ENCODE measurements at places on chromosomes 2 and 18.

DNA sequence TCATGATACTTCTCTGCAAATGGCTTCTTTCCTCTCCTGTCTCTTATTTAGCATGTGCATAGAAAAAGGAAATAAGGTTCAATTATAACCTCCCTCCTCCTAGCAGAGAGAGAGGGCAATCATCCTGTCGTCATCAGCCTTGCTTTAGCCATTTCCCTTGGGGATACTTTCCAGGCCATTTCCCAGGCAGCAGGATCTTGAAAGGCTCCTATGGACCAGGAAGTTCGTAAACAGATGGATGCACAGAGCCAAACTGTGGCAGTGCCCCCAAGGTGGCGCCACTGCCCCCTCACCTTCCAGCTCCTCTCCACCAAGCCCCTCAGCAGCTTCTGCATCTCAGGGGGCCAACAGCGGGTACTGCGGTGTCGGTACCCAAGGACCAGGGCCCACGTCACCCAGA is 157.4 kb downstream of the DTNA start:
- no peak for DNase-seq

DNA sequence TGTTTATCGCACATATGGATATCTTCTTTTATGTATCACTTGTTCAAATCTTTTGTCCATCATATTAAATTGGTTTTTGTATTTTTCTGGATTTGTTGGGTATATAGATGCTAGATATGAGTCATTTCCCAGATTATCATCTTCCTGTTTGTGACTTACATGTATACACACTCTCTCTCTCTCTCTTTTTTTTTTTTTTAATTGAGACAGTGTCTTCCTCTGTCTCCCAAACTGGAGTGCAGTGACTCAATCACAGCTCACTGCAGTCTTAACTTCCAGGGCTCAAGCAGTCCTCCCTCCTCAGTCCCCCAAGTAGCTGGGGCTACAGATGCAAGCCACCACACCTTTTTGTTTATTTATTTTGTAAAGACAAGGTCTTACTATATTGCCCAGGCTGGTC is 43.8 kb downstream of the XIRP2 start:
- no peak for DNase-seq

DNA sequence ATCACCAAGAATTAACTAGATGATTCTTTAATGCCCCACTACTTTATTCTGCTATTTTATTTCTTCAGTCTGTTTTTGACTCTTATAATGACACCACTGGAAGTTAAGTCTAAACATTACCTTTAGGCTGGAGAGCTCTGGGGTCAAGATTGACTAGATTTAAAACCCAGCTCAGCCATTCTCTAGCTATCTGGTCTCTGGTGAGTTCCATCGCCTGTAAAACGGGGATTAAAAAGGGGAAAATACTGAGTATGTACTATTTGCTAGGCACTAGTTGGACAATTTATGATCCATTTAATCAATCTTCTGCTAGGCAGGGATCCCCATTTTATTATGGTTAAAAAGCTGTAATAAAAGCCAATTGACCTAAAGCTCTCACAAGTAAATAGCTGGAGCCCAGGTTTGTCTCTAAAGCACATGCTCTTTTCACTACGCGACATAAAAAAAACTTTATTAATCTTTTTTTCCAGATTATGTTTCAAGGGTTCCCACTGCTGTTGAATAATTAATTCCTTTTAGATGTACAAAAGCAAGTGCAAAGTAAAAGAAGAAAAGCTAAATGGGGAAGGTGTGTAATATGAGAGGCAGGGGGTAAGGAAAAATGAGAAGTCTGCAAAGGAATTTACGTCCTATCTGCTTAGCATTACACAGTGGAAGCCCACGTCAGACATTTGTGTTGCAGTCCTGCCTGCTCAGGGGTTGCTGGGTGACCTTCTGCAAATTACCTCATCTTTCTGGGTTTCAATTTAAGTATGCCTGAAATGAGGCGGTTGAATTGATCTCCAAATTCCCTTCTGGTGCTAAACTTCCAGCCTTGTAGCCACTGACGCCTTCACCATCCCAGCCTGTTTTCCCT is 918 bp upstream of the NABP1 start:
- no peak for DNase-seq

- no peak for DNase-seq
Measured at GRCh38 chr2:214126135-214126534, 284.7 kb upstream of the VWC2L start.

DNA sequence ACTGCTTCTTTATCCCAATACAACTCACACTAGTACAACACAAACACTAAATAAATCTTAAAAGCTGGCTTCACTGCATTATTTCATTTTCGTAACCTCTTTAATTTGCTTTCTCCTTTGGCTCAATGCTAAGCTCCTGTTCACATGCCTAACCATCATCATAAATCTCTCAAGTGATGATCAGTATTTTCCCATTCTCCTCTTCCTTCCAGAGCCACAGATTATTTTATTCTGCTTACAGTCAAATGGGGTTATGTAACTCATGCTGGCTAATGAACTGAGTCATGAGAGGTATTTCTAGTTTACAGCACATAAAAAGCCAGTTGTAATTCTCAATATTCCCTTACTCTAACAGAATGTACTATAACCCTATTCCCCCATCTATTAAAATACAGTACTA is 350.4 kb upstream of the ZC3H15 start:
- DNase-seq = no peak

GRCh38 chr18:22044474-22045220 is 124.7 kb upstream of the GATA6 start:
- no peak for DNase-seq

DNA sequence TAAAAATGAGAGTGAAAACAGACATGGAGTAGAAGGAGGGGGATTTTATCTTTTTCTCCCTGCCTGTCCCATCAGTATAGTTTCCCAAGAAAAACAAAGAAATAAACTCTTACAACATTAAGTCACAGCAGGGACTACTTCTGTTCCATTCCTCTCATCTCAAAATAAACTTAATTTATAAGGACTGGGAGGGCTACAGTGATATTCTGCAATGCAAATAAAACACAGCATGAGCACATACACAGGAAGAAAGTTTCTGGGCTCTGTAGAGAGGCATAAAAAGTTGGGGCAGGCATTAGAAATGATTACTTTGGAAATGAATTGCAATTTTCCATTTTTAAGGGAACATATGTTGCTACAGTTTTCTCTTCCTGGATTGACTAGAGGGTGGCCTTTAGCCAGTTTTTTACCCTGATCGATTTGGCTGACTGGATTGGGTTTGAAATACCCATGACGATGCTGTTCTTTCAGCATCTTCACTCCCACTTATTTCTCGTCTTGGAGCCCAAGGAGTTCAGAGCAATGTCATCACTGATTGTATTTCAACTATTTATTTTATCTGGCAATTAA is 157.1 kb downstream of the ACTR3 start:
- no peak for DNase-seq

- no peak for DNase-seq
Measured at GRCh38 chr2:3035385-3036050, 342.1 kb downstream of the EIPR1 start.

- no peak for DNase-seq
Measured at GRCh38 chr18:41532344-41533086, 422.5 kb upstream of the PIK3C3 start.

- no peak for DNase-seq
Measured at GRCh38 chr2:147543056-147543455, 301.8 kb upstream of the ACVR2A start.

DNA sequence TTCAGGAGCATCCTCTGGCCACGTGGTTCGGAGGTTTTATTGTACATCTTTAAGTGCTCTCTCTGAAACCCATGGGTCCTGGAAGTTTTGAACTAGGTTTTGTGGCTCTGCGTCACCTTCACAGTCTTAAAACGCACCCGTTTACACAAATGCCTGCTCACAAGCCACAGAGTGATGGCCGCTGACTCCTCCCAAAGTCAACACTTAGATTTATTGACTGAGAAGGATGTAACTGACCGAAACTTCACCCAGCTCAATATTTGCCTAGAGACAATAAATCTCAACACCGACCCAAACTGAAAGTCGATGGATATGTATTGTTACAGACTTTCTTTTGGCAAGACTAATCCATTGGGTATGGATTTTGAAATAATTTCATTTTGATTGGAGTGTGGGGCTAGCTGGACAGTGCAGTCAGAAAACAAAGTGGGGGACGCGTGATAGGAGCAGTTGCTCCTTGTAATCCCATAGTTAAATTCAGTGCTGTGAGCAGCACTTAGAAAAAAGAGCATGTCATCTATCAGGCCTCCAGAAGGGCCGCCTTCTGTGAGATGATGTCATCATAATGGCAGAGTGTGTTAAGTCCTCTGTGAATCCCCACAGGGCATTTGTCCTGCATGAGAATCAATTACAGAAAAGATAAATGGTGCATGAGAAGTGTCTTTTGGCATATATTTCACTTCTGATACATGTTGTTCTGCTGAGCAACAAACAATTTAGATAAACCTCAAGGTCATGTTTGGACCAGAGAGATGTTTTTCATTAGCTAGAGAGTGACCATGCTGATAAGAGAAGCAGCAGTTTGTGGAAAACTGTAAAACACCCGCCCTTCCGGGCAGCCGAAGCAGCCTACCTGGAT is 183.7 kb downstream of the INO80D start:
- no peak for DNase-seq

- DNase-seq = no peak
Measured at GRCh38 chr2:69180227-69180626, 167.2 kb downstream of the ANTXR1 start.

GRCh38 chr2:159905926-159906714 is 108.1 kb upstream of the CD302 start:
- DNase-seq = no peak

Measured in cerebellum (tissue), 4 donors.